ENCODE measurements at places on chromosomes 7 and 10.

GRCh38 chr7:16926283-16926682 is 44.5 kb upstream of the AGR3 start:
- DNase-seq: no peak

DNA sequence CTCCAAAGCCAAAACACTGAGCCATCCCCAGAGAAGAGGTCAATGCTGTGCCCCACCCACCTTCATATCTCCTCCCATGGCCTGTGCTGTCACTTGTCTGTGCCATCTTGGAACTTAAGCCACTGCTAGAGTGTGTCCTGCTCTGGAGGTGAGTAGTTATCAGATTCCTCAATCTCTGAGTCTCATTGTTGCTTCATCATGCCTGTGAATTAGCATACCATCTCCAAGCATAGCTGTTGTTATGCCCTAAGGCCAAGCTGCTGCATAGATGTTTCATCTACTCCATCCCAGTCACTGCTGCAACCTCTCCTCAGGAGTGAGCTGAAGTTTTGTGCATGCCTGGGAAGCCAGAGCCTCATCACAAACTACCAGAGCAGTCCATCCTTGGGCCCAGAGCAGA is 349.0 kb downstream of the ZWINT start:
- DNase-seq: no peak

GRCh38 chr7:47905076-47905920 is 43.0 kb downstream of the PKD1L1 start:
- DNase-seq: no peak

DNA sequence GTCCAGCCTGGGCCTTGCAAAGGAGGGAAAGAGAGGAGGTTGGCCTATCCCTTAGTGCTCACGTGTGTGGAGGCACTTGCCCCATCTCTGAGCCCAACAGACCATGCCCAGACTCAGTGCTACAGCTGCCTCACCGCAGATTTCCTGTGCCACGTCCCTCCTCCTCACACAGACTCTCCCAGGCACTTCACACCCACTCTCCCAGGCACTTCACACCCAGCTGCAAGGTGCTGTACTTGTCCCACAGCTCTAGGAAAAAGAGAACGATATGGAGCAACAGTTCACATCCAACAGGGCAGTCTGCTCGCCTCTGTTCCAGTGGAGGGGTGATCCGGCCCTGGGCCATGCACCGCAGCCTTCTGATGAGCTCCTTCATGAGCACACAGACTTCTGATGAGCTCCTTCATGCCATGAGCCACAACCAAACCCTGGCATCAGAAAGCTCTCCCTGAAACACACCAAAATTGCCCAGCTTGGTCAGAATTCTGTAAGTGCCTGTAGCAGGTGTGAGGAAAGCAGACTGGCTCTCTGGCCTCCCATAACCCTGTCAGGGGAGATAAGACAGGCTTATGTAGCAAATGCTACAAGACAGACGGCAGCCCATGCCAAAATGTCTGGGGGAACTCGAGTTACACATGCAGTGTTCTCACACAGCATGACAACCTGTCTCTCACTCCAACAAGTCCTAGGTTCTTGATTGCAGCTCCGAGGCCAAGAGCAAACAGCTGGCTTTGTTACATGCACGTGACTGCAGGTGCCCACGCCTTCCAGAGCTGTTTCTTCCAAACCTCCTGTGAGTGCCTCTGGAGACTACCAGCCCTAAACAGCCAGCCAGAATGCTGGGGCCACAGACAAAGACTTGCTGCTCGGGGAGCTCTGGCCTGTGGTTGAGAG is 348.5 kb downstream of the GRID1 start:
- no peak for DNase-seq

DNA sequence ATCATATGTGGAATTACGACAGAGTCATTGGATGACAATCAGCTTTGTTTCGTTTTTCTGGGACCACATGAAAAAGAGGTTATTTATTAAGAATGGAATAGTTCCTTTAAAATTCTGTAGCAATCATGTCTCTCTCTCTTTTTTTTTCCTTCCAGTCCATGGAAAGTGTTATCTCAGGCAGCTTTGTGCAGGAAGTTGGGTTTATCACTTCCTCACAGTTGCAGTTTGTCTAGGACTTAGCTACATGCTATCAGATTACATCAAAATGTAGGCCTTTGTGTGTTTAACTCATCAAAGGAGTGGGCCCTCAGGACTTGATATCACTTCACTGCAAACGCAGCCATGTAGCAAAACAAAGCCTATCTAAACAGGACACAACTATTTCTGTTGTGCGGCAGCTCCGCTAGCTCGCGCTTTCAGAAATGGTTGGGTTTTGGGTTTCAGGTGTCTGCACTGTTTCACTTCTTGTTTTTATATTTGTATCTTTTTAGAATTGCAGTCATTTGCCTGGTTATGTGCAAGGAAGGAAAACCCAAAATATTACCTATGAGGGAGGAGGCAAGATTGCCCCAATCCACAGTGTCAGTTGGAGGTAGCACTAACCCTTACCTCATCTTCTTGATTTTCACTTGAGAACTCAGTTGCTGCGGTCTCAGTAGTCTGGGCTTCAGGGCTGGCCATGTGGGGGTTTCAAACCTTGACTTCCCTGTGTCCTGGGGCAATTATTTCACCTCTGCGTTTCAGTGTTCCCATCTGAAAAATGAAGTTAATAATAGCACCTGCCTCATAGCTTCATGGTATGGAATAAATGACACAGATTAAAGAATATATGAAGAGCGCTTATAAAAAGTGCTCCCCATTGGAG is 66.7 kb downstream of the HHEX start:
- DNase-seq: no peak

DNA sequence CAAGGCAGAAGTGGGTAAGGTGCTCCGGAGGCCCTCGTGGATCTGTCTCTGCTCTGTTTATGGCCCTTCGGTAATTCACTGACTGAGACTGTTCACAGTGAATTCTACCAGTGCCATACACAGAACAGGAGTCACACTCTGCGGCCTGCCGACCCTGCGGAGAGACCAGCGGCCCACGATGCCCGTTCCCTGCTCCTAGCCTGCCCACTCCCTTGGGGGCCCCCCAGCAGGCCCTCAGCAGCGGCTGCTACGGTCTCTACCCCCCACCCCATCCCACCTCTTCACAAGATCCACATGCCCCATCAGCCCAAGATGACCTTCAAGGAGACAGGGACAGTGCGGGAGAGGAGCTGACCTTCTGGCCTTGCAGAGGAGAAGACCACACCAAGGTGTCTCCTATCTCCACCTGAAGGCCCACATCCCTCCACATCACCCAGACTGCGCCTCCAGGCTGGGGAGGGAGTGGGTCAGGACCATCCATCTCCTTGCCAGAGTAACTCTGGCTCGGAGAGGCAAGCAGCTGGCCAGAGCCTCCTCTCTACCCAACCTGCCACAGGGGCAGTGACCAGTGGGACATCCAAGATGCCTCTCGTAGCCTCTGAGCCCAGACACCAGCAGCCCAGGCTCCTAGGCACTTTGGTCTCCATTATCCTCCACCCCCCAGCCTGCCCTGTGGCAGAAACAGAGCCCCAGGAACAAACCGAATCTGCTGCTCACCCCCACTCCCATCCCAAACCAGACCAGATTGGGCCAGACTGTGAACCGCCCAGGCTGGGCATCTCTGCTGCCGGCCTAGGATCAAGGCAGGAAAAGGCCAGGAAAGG is 163.6 kb downstream of the NRF1 start:
- peak; percentile 78 for DNase-seq

DNA sequence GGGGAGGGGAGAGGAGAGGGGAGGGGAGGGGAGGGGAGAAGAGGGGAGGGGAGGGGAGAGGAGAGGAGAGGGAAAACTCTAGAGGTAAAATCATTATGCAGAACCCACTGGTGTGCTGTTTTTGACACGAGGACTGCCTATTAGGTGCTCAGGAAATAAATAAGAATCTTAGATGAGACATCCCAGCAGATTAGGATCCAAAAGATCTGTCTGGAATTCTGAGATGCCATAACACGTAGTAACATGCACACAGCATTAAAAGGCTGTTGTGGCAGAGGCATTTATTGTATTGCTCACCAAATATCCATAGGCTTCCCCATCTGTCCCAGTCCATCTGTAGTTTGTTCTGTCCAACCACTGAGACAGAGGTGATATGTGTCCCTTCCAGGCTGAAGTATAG is 40.8 kb upstream of the KMT2E start:
- no peak for DNase-seq

DNA sequence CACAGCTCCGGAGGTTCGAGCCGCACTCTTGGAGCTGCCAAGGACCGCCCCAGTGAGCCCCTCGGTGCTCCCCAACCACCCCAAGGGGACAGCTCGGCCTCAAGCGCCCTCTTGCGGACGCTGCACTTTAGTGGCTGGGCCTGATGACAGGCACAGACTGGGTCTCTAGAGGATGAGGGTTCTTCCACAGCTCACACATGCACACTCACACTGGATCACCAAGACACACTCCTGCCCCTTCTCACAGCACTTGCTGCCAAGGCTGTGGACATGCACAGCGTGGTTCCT is 2.1 kb downstream of the RET start:
- DNase-seq: peak; percentile 95

- DNase-seq: no peak
Measured at GRCh38 chr10:119367841-119368549, 160.6 kb downstream of the GRK5 start.

DNA sequence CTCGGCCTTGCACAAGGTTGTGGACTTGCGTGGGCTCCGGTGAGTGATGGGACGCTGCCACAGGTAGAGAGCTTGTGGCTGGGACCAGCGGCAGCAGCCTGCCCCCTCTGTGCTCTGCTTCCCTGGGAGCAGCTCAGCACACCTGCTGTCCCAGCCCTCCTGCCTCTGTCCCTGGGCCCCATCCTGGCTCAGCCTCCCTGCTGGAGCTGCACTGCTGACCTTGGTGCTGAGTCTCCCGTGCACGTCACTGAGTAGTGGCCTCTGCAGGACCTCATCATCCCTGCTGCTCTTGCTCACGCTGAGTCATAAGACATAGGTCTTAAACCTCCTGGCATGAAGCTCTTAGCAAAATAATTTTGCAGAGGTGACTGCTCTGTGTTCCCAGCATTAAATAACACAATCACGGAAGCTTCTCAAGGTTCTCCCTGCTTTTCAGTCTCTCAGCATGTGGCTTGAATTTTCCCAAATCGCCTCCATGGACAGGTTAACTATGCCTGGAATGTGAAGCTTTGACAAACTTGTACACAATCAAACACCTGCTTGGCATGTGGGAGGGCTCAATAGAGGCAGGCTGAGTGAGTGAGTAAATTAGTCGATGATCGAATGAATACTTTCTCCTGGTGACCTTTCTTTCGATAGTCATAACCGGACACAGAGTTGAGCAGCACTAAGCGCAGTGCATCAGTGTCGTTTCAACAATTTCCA is 63.8 kb upstream of the NPS start:
- no peak for DNase-seq

GRCh38 chr7:95527033-95527775 is 41.5 kb downstream of the ASB4 start:
- peak; percentile 46 for DNase-seq

DNA sequence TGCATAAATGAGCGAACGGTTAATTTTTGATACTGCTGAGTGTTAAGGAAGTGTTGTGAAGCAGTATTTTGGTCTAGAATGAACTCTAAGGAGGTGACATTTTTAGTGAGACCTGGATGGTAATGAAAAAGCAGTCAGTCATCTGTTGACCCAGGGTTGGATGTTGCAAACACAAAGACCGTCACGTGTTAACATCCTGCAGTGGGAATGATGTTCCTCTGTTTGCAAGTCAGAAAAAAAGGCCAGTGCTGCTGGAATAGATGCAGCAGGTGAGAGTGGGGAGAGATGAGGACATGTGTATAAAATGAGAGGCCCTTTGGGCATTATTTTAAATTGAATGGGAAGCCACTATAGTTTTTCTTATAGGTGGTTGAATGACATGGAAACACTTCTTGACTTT is 39.3 kb downstream of the INSYN2A start:
- DNase-seq: no peak

DNA sequence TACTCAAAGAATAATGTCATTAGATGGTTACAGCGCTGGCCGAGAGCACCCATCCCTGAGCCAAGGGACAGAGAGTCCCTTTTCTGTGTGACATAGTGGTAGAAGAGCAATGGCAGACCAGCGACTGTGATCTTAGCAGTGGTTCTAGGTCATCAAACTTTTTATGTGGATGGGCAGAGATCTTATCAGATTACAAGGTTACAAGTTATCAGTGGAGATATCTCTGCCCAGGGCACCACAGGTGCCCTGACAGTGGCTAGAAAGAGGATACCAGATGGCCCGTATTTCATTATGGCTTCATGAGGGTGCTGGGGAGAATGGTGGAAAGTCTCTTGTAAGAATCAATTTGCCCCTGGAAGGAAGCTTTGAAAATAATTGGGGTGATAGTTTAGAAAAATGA is 62.7 kb downstream of the CYCS start:
- DNase-seq: no peak

DNA sequence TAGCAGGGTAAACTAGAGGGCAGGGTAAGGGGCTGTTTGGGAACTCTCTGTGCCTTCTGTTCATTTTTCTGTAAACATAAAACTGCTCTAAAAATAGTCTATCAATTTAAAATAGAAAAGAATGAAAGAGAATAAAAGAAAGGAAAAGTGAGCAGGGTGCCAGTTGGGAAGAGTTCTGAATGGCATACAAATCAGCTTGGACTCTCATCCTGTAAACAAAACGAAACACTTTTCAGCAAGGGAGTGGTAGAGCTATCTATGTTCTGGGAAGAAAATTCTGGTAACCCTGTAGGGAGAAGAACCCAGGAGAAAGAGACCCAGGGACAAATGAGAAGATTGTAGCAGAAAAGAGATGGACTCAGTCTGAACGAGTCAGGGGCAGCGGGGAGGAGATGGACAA is 24.6 kb downstream of the SCRN1 start:
- DNase-seq: no peak

DNA sequence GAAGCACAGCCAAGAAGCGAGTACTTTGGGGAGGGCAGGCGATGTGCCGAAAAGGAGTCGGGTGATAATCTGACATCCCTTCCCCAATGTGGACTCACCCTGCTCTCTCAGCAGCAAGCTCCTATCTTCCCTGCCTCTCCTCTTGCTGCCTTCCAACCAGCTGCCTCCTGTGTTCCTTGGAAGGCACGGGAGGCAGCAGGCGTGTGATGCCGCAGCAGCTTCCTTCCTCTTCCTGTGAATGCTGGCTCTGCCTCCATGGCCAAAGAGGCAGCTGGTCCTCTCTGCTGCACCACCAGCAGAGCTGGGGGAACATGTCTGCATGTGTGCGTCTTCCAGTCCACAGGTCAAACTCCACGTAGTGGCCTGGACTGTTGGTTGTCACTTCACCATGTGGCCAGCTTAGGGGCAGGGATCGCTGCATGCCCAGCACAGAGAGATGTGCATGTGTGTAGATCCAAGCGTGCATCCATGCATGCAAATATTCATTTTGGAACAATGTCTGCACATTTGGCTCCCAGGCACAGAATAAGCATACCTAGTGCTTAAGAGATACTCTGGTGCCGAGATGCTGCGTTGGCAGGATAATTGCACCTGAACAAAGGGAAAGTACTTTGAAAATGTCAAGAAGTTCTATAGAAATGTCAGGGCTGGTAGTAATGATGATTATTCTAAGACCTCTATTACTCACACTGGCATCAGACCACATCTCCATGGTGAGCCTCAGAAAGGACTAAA is 499.8 kb downstream of the PLXNA4 start:
- DNase-seq: no peak

DNA sequence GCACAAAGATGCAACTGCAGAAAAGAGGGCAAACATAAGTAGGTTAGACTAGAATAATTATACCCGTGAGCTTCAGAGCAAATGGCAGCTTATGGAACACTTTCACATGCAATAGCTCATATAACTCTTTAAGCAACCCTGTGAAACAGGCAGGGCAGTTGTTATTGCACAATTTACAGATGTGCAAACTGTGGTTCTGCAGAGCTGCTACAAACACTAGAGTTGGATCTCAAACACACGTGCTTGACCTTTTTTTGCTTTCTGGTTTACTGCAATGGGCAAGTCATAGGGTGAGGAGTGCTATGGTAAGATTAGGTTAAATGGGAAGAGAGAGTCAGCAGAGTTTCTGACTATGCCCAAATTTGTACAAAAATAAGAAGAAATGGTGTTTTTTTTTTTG is 610.8 kb downstream of the GATA3 start:
- DNase-seq: no peak
